ENCODE measurements at places on chromosomes 2 and 18. TPM values are rescaled to one million over a fixed set of nuclear protein-coding genes. Genes with fewer than 3 reads are reported as not detected.
A peak's percentile ranks its signal among the peaks of the same experiment; 100 is the strongest.

- peaks cover 15% of the 10 kb centered on the region for H3K27me3 ChIP-seq
- H3K4me3 ChIP-seq: no peak overlapping the region
- no peaks in the 10 kb centered on the region for H3K36me3 ChIP-seq
- no peak overlapping the region for H3K27ac ChIP-seq
Observed at GRCh38 chr2:39606585-39606984, 59.1 kb upstream of the TMEM178A start.

DNA sequence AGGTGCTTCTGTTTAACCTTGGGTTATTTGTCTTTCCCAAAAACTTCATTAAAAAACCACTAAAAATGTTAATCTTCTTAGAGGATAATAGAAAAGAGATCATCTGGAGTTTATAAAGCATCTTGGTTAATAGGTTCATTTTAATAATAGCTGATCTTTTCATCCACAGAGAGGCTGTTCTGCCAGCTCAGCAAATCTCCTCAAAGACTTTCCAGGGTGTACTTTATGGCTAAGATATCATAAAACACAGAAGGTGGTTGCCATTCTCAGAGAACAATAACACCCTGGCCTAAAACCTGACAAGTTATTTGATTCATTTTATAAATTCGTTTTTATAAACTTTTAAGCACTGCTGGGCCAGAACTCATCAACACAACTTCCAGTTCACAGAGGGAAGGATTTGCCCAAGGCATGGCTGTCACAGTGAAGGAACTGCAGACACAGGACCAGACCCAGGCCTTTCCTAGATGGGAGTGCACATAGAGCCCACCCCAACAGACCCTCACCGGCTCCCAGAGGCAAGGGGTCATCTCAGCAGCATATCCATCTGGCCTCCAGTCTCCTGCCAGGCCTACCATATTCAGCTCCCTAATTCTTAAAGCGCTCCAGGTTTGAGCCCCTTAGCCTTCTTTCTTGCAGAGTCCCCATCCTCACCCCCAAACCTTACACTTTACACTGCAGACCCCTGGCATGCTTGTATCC is 203.4 kb upstream of the RAB6C start:
- H3K4me1 ChIP-seq: no peaks in the 10 kb centered on the region
- H3K36me3 ChIP-seq: no peaks in the 10 kb centered on the region
- H3K4me3 ChIP-seq: no peak overlapping the region

GRCh38 chr2:85994897-85995647 is 106.3 kb upstream of the ST3GAL5 start:
- peak overlapping the region; percentile 27 for H3K4me3 ChIP-seq
- H3K27ac ChIP-seq: no peak overlapping the region
- H3K27me3 ChIP-seq: no peaks in the 10 kb centered on the region
- no peak for DNase-seq
- H3K4me1 ChIP-seq: peaks cover 50% of the 10 kb centered on the region

- peaks cover 7% of the 10 kb centered on the region for H3K36me3 ChIP-seq
- H3K4me1 ChIP-seq: peaks cover 67% of the 10 kb centered on the region
- H3K27ac ChIP-seq: no peak overlapping the region
- H3K4me3 ChIP-seq: no peak overlapping the region
Observed at GRCh38 chr2:10402062-10402585, 46.0 kb downstream of the ODC1 start.

DNA sequence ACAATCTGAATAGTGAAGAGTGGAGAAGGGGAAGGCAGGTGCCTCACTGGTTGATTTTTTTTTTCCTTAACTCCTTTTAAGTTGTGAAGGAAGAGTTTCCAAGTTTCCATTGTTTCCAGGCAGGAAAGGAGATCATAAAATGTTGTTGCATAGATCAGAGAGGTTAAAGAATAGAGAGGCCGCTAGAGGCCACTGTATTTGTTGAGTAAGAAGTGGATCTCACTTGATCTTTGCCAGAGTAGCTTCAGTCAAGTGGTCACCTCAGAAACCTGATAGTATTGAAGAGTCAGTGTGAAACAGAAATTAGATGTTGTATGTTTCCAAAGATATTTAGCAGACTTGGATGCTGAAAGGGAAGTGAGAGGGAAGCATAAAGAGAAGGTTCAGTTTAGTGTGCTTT is 17.6 kb downstream of the CTNNA2 start:
- no peak for DNase-seq
- H3K4me1 ChIP-seq: no peaks in the 10 kb centered on the region
- H3K27me3 ChIP-seq: no peaks in the 10 kb centered on the region
- no peak overlapping the region for H3K27ac ChIP-seq
- H3K4me3 ChIP-seq: no peak overlapping the region
- peaks cover 2% of the 10 kb centered on the region for H3K36me3 ChIP-seq

DNA sequence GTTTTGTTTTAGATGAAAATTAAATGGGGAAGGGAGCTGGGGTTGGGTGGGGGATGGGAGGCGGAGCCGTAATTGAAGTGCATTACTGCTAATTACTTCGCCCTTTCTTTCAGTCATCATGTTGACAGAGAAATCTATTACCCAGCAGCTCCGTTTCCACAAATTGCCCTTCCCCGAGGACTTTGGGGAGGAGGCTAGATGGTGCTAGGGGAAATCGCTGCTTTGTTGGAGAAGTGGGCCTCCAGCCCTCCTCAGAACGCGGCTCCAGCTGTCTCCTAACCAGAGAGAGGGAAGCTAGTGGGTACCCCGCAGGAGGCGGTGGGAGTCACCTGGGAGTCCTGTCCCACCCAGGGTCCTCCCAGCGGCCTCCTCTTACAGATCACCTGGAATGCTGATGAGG is 130.9 kb upstream of the MYCN start:
- no peaks in the 10 kb centered on the region for H3K36me3 ChIP-seq
- H3K4me3 ChIP-seq: no peak overlapping the region
- no peak overlapping the region for H3K27ac ChIP-seq
- no peak for DNase-seq

GRCh38 chr2:39781697-39782096 is 2.6 kb upstream of the THUMPD2 start:
- no peak overlapping the region for H3K27ac ChIP-seq
- no peak for DNase-seq
- peaks cover 3% of the 10 kb centered on the region for H3K27me3 ChIP-seq
- H3K4me3 ChIP-seq: peak overlapping the region; percentile 13
- H3K4me1 ChIP-seq: peaks cover 61% of the 10 kb centered on the region
- peaks cover 4% of the 10 kb centered on the region for H3K36me3 ChIP-seq

- no peak overlapping the region for H3K4me3 ChIP-seq
- no peak overlapping the region for H3K27ac ChIP-seq
- H3K27me3 ChIP-seq: no peaks in the 10 kb centered on the region
- H3K4me1 ChIP-seq: peaks cover 12% of the 10 kb centered on the region
- no peak for DNase-seq
- H3K36me3 ChIP-seq: no peaks in the 10 kb centered on the region
Observed at GRCh38 chr2:62296034-62296831, 100.3 kb downstream of the B3GNT2 start.

DNA sequence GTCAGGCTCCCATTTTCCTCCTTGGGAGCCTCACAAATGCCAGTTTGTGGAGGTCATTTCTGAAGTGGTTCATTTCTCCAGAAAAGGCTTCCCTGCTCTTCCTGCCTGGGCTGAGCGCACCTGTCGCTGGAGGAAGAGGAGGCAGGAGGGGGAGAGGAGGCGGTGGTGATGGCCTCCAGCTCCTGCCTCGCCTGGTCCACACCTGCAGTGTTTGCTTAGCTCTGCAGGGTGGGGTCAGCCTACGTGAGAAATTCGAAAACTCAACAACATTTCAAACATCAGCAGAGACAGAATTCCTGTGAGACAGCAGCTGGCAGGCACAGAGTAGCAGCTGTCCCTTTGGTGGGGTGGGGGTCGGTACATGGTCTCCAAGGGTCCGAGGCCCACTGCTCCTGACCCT is 7.9 kb downstream of the IMPA2 start:
- H3K27me3 ChIP-seq: no peaks in the 10 kb centered on the region
- H3K36me3 ChIP-seq: no peaks in the 10 kb centered on the region
- H3K4me1 ChIP-seq: no peaks in the 10 kb centered on the region

DNA sequence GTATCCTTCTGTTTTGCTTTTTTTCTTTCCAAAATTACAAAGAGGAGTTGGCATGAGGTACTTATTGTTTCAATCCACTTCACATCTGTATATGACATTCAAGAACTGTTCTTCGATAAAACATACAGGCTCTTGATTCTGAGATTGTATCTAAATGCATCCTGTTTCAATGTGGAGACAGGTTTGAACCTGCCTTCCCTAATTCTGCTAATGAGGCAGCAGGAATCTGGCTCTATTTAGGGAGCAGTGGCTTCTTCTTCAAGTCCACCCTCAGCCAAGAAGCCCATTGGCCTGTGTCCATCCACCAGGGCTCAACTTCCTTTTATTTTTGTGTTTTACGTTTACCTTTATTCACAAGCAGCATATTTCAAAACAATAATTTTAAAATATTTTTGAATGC is 84.8 kb upstream of the PIK3C3 start:
- no peaks in the 10 kb centered on the region for H3K36me3 ChIP-seq
- H3K4me1 ChIP-seq: peaks cover 6% of the 10 kb centered on the region
- H3K27me3 ChIP-seq: peaks cover 21% of the 10 kb centered on the region
- no peak for DNase-seq
- H3K27ac ChIP-seq: no peak overlapping the region
- no peak overlapping the region for H3K4me3 ChIP-seq

GRCh38 chr2:6506361-6506794 is 359.3 kb downstream of the CMPK2 start:
- H3K4me1 ChIP-seq: no peaks in the 10 kb centered on the region
- no peaks in the 10 kb centered on the region for H3K36me3 ChIP-seq

DNA sequence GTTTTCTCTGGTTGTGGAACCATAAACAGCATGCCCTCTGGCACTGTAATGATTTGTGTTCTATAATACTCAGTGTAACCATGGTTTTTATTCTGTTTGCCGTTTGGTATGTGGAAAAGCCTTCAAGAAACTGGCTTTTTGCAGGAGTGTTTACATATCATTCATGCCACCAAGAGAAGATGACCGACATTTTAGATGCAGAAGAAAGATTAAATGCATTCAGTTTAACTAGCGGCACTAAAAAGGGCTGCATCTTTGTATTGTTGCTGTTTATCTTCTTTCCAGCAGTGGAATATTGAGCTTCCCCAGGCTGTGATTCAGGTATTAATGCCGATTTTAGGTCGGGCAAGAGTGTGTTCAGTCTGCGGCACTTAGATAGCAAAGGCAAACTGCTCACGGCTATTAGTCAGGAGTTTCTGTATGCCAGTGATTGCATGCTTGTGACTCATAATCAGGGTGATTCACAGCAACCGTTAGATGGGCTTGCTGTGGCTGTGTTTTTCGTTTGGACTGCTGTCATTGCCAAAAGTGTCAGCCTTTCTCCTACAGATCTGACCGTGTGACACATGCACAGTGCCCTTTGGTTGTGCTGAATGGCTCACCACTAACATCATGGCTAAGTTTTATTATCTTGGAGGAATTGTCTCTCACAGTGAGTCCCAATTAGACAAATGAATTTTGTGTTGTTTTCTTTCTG is 479.7 kb downstream of the PARD3B start:
- no peaks in the 10 kb centered on the region for H3K36me3 ChIP-seq
- H3K4me1 ChIP-seq: peaks cover 37% of the 10 kb centered on the region
- no peak overlapping the region for H3K27ac ChIP-seq

Gene SERPINB4
- total RNA-seq: not detected

Gene EFHD1
- total RNA-seq: 1.0 TPM

Gene ABCG5
- total RNA-seq: not detected

Gene RND3
- total RNA-seq: not detected
